Ammon's horn (tissue), 1 donor: ENCODE measurements at places on chromosomes 16 and 17.

- DNase-seq = no peak
Measured at GRCh38 chr17:15406081-15406480, 61.3 kb downstream of the CDRT4 start.

GRCh38 chr16:20803192-20803560 is 3.1 kb downstream of the ERI2 start:
- no peak for DNase-seq

- DNase-seq = no peak
Measured at GRCh38 chr17:71902894-71903506, 217.8 kb upstream of the SOX9 start.

- no peak for DNase-seq
Measured at GRCh38 chr16:84575914-84576313, 42.0 kb downstream of the COTL1 start.

- no peak for DNase-seq
Measured at GRCh38 chr17:57377094-57377493, 120.8 kb downstream of the MSI2 start.

DNA sequence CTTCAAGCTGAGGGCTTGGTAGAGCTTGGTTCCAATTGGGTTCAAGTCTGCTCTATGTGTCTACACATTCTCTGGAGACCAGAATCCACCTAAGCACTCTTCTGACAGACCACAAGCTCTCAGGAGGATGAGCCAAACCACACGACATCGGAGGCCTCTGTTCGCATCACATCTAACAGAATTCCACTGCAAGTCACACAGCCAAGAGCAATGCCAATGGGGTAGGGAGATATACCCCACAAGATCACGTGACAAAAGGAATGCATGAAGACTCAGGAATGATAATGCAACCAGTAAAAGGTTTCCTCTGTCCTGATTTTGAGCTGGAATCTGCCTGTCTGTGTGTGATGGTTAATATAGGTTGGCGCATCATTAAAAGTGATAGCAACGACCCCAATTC is 46.6 kb upstream of the RPL38 start:
- DNase-seq = no peak

GRCh38 chr17:28119046-28119445 is 76.6 kb downstream of the NLK start:
- DNase-seq = peak; percentile 43

- DNase-seq = no peak
Measured at GRCh38 chr17:55605705-55606487, 94.6 kb upstream of the SMIM36 start.

- DNase-seq = no peak
Measured at GRCh38 chr17:41919840-41920579, 1.3 kb upstream of the ACLY start.

DNA sequence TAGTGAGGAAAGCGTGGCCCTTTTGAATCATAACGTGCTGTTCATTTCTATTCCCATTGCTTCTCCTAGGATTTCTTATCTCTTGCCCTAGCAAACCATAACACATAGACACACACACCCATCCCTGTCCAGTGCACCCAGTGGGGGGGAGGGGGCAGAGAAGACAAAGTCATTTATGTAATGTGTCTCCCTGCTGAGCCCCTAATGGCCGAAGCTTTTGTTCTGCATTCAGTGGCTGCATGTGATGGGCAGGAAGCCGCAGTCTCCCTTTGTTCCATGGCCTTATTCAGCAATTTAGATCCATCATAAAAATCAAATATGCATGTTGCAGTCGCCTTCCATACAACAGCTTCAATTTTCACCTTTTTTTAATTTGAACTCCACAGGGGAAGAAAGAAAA is 325.4 kb downstream of the ZFHX3 start:
- DNase-seq = peak; percentile 23

DNA sequence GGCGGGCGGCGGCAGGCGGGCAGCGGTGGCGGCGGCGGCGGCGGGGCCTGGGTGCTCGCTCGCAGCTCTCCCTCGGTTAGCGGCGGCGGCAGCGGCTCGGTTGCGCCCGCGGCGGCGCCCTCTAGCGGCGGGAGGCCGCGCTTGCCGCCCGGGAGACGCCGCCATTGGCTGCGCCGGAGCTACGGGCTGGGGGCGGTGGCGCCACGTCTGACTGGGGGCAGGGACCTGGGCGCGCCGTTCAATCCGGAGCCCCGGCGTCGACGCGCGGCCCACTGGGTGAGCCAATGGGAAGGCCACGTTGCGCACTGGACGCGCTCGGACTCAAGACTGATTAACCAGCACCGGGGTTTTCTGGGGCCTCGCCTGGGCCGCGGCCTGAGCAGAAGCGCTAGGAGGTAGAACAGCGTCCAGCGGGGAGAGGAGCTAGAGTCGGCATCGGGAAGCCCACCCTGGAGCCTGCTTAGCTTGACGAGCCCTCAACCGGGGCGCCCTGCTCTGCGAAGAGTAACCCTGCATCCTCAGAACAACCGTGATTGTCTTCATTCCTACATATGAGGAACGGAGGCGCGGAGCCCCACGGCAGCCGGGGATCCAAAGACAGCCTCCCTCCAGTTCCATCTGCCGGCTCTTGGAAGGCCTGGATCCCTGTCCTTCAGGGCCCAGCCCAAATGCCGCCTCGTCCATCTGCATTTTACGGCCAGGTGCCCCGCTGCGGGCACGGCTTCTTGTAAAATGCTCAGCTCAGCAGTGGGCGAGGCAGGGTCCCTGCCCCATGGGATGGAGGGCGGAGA is at the start of gene ZC3H7A:
ZC3H7A (minus strand) TSS at position 93 of the 791 bp plus-strand sequence. CDS start 14,904 bp downstream, outside the sequence.
- DNase-seq = peak; percentile 99

DNA sequence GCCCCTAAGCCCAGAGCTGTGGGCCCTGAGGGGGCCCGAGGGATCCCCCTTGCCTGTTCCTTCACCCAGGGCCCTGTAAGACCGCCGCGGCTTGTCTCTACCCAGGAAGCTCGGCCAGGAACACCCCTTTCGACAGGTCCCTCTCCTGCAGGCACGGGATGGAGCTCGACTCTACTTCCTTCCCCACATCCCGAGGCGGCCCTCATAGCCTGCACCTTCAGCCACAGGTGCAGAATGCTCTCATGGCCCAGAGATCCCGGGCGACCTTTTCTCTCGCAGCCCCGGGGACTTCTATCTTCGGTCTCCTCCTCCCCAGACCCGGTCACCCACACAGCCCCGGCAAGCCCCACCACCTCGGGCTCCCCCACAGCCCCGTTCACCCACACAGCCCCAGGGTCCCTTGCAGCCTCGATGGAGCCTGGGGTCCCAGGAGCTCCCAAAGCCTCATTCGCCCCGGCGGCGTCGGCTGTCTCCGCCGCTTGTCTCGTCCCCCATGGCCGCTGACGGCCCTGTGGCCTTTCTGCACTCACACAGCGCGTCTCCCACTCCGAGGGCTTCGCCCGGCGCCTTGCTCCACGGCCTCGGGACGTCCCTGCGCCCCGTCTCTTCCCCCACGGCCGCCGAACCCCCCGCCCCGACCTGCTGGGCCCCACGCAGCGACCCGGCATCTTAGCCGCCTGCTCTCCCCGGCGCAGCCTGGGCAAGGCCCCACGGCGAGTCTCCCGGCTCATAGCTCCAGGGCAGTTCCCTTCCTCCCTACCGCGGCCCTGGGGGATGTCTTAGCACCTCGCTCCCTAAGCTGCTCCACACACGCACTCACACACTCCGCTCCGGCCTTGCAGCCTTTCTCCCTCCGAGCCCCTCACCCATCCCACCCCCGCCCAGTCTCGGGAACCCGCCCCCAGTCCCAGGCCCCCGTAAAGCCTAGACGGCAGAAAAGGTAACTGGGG is 650 bp downstream of the KIAA0753 start:
- DNase-seq = no peak

GRCh38 chr17:62601471-62601870 is 26.0 kb upstream of the MRC2 start:
- DNase-seq = no peak

GRCh38 chr16:74922150-74923138 is 62.5 kb downstream of the WDR59 start:
- no peak for DNase-seq

- peak; percentile 97 for DNase-seq
Measured at GRCh38 chr17:68205251-68205807, 42.5 kb upstream of the AMZ2 start.

DNA sequence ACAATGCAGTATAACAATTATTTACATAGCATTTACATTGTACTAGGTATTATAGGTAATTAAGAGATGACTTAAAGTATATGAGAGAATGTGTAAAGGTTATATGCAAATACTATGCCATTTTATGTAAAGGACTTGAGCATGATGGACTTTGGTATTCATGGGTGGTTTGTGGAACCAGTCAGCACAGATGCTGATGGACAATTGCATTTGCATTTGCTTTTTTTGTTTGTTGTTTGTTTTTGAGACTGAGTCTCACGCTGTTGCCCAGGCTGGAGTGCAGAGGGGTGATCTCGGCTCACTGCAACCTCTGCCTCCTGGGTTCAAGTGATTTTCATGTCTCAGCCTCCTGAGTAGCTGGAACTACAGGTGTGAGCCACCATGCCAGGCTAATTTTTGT is 36.0 kb downstream of the BCAS3 start:
- no peak for DNase-seq

GRCh38 chr17:48541577-48542113 is 3.3 kb downstream of the HOXB2 start:
- no peak for DNase-seq

DNA sequence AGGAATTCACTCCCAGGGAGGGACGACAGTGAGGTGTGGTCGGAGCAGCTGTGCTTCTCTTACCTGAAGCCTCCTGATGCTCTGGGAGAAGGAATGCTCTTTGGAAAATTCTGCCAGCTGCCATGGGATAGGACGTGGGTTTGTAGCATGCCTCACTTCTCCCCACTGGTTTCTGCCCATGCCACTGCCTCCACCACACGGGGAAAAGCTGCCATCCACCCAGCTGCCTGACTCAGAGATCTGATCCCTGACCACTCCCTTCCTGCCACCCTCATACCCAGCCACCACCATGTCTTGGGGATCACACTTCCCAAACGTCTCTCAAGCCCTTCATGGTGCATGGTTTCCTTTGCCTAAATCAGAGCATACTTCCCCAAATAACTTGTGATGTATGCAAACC is 80.0 kb downstream of the CPPED1 start:
- DNase-seq = no peak

GRCh38 chr17:28125526-28126378 is 83.3 kb downstream of the NLK start:
- no peak for DNase-seq

DNA sequence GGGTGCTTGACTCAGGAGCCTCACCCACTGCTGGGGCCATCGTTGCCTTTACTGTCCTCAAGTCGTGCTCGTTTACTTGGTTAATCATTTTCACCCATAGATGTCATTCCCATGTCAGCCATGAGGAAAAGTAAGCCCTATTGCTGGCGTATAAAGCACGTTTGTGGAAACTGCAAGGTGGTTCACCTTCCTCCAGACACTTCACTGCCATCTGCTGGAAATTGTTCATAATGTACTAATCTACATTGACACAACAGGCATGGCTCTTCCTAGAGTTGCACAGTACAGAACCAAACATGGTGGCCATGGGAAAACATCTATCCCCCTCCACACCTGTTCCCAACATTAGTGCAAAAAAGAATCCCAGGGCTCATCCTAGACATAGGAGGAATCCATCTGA is 116.6 kb downstream of the ZNF18 start:
- peak; percentile 67 for DNase-seq

DNA sequence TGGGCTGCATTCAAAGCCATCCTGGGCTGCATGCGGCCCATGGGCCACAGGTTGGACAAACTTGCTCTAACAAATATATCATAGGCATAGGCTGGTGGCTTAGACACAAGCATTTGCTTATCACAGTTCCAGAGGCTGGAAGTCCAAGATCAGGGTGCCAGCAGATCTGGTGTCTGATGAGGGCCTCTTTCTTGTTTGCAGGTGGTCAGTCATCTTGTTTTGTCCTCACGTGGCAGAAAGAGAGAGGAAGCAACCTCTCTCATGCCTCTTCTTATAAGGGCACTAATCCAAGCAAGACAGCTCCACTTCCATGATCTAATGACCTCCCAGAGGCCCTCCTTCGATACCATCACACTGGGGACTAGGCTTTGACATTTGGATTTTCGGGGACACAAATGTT is 238.7 kb upstream of the TNRC6C start:
- no peak for DNase-seq

- DNase-seq = peak; percentile 18
Measured at GRCh38 chr17:42895185-42895555, 5.4 kb upstream of the G6PC1 start.

GRCh38 chr17:72974605-72975232 is 117.8 kb downstream of the SLC39A11 start:
- DNase-seq = no peak

GRCh38 chr17:50672831-50673551 is 34.7 kb downstream of the ANKRD40 start:
- DNase-seq = no peak

- DNase-seq = no peak
Measured at GRCh38 chr16:13554005-13554404, 365.9 kb upstream of the ERCC4 start.

GRCh38 chr17:41413353-41413957 is 10.9 kb downstream of the KRT37 start:
- DNase-seq = no peak
